Glutamatergic neuron (in vitro differentiated cells): ENCODE measurements at places on chromosomes 1 and 21.
A peak's percentile ranks its signal among the peaks of the same experiment; 100 is the strongest.

GRCh38 chr1:177925006-177925405 lies 44.9 kb downstream of the SEC16B start:
- no peak for DNase-seq

GRCh38 chr1:63325279-63325985 lies 3.1 kb downstream of the FOXD3 start:
- no peak for DNase-seq

GRCh38 chr1:32426489-32427255 lies 32.4 kb upstream of the BSDC1 start:
- DNase-seq: no peak

DNA sequence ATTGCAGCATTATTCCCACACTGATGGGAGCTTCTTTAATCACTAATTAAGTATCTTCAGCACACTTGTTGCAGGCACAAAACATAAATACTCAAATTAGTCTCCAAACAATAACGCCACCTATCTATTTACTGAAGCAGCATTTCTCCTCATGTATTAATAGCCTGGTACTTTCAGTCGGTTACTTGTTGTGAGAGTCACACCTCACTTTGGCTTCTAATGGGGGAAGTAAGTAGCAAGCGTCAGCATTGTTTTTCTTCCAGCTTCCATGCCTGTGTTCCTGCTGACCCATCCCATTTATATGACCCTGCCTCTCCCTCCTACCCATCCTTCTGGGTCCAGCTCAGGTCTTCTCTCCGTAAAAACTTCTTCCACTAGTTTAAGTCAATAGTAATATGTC lies 31.9 kb upstream of the DENND1B start:
- DNase-seq: no peak

GRCh38 chr1:3063379-3064295 lies 5.4 kb upstream of the PRDM16 start:
- no peak for DNase-seq

DNA sequence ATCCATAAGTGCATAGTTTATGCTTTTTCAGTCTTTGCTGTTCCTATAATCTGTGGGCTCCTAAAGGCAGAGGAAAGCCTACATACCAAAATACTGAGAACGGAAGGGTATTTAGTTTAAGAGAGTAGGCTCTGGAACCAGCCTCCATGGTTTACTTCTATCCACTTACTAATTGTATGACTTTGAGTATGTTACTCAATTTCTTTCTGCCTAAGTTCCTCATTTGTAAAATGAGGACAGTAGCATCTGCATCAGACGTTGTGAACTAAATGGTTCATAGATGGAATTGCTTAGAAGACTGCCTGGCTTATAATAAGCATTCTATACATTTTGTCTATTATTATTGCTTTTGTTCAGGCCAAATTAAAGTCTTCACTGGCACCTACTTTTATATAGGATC lies 111.0 kb downstream of the NTNG1 start:
- no peak for DNase-seq

DNA sequence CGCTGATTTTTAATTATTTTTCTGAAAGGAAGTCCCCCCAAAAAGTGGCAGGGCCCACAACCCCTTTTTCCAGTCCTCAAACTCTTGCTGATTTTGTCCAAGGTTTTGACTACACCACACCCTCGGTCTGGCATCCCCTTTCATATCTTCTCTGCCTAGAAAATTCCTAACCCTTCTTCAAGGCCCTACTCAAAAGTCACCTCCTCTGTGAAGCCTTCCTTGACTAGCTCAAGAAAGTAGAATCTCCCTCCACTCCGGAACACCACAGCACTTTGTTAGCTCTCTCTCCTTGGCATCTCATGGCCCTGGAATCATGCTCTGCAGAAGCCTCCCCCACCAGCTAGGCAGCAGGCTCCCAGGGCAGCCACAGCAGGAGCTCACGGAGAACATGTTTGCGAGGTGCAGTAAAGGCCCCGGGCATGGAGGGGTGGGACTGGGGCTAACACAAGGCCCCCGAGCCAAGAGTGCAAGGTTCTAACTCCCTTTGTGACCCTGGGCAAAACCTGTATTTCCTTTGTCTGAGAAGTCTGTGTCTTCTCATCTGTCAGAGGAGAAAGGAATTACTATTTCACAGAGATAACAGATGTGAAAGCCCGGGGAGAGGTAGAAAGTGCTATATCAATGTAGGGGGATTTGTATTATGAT lies 17.7 kb upstream of the S100A7 start:
- DNase-seq: no peak

DNA sequence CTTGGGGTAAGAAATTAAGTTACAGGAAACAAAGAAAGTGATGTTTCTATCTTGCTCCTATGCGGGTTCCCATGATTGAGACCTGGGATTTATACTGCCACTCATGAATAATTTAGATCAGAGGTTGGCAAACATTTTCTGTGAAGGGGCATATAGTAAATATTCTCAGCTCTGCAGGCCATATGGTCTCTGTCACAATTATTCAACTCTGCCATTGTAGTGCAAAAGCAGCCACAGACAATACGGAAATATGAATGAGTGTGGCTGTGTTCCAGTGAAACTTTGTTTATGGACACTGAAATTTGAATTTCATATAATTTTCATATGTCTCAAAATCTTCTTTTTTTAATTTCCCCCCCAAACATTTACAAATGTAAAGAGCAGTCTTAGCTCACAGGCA lies 127.2 kb downstream of the FOXD2 start:
- no peak for DNase-seq

DNA sequence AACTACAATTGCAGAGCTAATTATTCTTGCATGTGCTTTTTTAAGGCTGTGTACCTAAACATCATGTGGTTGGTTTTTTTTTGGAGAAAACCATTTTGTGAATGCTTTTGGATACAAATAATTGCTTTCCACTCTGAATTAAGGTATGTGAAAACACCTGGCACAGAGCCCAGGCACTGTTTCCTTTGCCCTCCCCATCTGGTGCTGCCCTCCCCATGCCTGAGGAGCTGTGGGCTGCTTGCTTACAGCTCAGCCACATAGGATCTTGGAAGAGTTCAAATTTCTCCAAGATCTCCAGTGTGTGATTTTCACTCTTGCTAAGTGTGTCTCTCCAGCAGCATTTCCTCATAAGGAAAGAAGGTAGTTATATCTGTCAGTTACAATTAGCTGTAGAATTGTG lies 27.8 kb downstream of the DNM3 start:
- DNase-seq: no peak

- DNase-seq: no peak
Measured at GRCh38 chr1:226748306-226748705, 9.2 kb upstream of the ITPKB start.

DNA sequence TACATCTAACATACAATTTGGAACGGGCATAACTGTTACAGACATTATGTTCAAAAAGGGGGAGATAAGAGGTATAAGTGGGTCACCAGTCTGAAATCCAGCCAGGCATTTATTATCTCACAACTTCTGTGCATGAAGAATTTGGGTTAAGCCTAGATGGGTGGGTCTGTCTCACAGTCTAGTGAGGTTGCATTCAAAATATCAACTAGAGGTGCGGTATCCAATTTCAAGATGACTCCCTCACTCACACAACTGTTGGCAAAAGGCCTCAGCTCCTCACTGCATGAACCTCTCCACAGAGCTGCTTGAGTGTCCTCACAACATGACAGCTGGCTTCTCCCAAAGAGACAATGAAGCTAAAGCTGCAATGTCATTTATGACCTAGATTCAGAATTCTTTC lies 4.7 kb downstream of the AUNIP start:
- DNase-seq: no peak

DNA sequence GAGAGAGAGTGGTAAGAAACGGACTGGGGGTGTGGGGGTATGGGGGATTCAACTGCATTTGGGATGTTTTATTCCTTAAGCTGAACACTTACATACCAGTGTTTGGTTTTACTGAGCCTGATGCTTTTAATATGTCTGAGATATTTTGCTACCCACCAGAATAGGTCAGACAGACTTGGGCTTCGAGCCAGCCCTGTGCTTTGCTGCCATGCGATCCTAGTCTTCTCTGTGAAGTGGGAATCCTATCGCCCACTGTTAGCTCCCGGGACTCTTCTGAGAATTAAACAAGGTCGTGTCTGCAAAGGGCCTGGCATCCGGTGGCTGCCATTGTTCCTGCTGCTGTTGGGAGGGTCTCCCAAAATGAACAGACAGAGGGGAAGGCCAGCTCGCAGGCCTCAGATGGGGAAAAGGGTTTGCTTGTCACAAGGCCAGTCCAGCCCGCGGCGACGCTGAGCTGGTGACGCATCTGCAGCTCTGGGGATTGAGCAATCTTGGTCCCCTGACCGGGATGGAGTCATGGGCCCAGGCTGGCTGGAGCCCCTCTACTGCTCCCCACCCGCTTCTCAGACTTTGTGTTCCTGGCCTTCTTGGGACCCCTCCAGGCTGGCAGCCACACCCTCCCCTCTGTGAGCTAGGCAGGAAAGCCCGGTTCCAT lies 26.9 kb upstream of the ECE1 start:
- DNase-seq: no peak

DNA sequence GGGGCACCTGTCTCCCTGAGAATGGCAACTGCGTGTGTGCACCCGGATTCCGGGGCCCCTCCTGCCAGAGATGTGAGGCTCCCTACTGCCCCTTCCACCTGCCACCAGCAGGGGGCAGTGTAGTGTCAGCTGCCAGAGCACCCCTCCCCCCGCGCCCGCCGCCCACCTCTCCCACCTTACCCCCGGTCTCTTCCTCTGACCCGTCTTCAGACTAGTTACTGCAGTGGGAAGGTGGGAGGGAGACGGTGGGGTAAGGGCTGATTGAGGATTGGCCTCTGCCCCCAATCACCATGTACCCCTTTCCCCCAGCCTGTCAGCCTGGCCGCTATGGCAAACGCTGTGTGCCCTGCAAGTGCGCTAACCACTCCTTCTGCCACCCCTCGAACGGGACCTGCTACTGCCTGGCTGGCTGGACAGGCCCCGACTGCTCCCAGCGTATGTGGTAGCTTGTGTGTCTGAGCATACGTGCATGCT lies 10.1 kb upstream of the LRRC71 start:
- DNase-seq: peak; percentile 77

- DNase-seq: no peak
Measured at GRCh38 chr1:117001254-117001927, at the start of gene CD101. Gene CD101 (plus strand): TSS chr1:117001760. CDS start chr1:117001818, 58 bp downstream.

GRCh38 chr1:10866321-10867093 lies 70.1 kb upstream of the CASZ1 start:
- DNase-seq: peak; percentile 68

- no peak for DNase-seq
Measured at GRCh38 chr1:54112027-54112426, 40.8 kb downstream of the CDCP2 start.

GRCh38 chr1:162070094-162070748 lies 730 bp downstream of the NOS1AP start:
- no peak for DNase-seq

GRCh38 chr1:67883069-67883468 lies 49.8 kb upstream of the GNG12 start:
- no peak for DNase-seq

- DNase-seq: no peak
Measured at GRCh38 chr1:157226739-157227138, 88.5 kb upstream of the ETV3 start.

DNA sequence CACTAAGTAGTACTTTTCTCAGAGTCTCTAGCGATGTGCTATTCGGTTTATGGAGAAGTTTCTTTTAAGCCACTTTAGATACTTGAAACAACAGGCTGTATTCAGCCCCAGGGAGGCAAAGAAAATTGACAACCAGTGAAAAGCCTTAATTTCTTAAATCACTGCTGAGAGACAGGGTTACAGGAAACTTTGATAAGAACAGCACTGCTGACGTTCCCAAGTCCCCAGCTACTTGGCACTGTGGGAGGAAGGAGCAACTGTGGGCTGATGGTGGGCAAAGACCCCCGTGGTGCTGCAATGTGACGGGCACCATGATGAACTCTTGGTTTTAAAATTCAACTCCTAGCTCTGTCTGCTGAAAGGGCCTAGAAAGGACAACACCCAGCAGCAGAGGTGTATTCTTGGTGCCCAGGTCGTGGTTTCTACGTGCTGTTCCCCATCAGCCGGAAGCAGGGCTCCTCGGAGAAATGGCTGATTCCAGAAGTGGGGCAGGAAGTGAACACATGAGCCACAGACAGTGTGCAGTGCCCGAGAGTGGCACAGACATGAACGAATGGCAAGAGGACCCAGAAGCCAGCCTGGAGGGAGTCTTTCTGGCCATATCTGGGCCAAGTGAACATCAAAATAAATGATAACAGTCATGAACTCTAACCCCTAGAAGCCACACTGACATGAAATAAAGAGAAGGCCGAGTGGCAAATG lies 5.3 kb downstream of the PTTG1IP start:
- no peak for DNase-seq

DNA sequence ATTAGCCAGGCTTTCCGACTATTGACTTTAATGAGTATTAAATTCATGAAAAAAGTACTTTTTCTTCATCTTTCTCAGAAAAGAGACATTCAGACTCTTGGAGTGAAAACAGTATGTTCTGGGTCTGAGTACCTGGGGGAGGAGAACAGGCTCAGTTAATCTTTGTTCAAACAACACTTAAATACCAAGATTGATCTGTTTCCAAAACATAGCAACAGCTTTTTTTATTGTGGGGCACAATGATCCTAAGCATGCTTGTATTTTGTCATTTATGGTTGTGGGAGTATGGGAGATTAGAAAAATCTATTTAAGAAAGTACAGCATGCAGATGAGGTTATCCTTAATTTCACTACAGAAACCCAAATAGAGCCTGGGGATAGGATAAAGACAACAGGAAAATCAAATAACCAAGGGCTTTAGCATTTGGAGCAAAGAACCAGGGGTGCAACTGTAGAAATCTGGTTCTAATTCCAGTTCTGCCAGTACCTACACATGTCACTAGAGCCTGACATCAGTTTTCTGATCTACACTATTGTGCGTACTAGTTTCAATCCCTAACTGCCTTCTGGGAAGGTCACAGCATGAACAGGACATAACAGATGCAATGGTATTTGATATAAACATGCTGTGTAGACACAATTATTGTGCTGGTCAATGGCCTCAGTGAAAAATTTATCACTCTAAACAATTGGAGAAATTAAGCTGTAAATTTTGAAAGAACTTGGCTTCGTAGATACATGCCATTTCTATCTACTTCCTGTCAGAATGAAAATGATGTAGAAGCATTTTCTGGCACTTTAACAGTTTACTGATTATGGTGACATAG lies 91.2 kb downstream of the KCNK1 start:
- no peak for DNase-seq
